ENCODE measurements at places on chromosomes 12 and 14. TPM values are rescaled to one million over a fixed set of nuclear protein-coding genes. Genes with fewer than 3 reads are reported as not detected.

The CLMN gene
- total RNA-seq, result 3.5 TPM

The HHIPL1 gene
- total RNA-seq, result 3.6 TPM

DNA sequence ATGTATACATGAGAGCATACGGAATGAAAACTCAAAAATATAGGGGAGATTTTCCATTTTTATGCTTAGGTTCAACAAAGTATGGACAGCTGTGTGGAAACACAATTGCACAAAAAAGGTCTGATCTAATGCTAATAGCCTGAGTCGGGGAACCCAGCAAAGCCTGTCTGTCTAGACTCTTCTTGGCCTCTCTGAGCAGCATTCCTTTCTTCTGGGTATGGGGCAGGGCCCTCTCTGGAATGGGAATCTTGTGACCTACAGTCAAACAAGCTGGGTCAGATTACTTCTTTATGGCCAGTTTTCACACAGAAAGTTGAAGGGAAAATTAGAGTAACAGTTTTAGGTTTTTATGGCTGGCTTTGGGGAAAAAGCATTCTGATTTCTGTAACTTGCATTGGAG, 534.0 kb upstream of the LMO3 start:
- DNase-seq, result no peak
- H3K4me1 ChIP-seq, result no peaks in the 10 kb centered on the region
- no peak overlapping the region for H3K4me3 ChIP-seq
- H3K27ac ChIP-seq, result no peak overlapping the region
- H3K27me3 ChIP-seq, result no peaks in the 10 kb centered on the region

The IRAK4 gene
- total RNA-seq, result 34.3 TPM

DNA sequence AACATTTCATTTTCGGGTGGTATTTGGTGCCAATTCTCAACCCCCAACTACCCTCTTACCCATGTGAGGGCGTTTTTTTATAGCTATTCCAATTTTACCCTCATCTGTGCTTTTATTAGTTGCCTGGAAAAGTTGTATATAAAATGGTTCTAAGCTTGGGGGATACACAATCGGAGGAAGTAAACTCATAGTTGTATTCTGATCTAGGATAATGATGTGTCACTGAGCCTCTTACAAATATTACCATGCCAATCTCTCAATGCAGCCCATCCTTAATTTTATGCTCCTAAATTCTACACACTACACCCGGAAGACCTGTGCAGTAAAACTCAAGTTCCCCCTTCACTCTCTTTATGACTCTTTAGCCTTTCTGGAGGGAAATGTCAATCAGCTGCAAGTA, 1206.5 kb upstream of the FLRT2 start:
- no peaks in the 10 kb centered on the region for H3K36me3 ChIP-seq
- DNase-seq, result no peak
- no peaks in the 10 kb centered on the region for H3K4me1 ChIP-seq
- H3K27ac ChIP-seq, result no peak overlapping the region
